ENCODE measurements at places on chromosomes 4 and X.

DNA sequence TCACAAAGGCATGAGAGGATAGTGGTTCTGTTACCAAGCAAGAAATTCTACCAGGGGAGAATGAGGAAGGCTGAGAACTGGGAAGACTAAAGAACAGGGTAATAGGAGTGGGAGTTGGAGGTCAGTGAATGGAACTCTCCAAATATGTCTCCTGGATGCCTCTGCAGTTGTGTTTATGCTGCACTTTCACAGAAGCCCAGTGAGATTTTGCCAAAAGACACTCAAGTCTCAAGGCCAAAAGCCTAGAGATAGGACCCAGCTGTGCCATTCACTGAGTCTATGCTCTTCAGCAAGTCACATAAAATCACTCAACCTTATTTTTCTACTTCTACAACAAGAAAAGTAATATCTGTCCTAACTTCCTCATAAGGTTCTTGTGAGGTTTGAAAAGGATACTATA is 285.4 kb downstream of the UNC5C start:
- no peak for DNase-seq

- DNase-seq = no peak
Observed at GRCh38 chr4:35556387-35556786, 687.9 kb downstream of the ARAP2 start.

DNA sequence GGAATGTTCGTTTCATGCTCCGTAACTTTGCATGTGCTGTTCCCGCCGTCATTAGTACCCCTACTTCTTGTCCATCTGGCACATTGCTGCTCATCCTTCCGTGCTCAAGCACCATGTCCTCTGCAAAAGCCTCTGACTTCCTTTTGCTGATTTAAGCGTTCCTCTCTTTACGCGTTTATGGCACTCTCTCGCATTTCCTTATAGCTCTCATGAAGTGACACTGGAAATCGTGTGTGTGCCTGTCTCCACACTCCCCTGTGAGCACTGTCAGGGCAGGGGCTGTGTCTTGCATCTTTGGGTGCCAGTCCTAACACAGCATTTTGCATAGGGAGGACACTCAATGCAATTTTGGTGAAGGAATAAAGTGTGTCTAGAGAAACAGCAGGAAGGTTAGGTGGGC is 210.6 kb upstream of the FAT1 start:
- no peak for DNase-seq

DNA sequence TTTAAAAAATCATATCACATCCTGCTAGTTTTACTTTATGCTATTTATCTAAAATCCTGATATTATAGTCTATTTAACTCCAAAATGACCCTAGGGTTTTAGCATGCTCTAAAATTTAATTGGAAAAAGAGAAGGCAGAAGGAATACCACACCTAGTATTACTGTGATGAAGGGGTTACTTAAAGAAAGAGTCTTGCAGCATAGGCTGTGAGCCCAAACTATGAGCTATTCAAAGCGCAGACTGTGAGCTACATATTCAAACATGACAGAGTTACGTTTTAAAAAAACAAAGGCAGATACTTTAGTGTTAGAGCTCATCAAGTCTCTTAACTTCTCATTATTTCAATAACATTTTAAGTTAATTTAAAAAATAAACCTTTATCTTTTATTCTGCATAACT is 247.7 kb upstream of the ETNPPL start:
- no peak for DNase-seq

- DNase-seq = no peak
Observed at GRCh38 chrX:15073313-15073712, 196.6 kb downstream of the ASB9 start.

DNA sequence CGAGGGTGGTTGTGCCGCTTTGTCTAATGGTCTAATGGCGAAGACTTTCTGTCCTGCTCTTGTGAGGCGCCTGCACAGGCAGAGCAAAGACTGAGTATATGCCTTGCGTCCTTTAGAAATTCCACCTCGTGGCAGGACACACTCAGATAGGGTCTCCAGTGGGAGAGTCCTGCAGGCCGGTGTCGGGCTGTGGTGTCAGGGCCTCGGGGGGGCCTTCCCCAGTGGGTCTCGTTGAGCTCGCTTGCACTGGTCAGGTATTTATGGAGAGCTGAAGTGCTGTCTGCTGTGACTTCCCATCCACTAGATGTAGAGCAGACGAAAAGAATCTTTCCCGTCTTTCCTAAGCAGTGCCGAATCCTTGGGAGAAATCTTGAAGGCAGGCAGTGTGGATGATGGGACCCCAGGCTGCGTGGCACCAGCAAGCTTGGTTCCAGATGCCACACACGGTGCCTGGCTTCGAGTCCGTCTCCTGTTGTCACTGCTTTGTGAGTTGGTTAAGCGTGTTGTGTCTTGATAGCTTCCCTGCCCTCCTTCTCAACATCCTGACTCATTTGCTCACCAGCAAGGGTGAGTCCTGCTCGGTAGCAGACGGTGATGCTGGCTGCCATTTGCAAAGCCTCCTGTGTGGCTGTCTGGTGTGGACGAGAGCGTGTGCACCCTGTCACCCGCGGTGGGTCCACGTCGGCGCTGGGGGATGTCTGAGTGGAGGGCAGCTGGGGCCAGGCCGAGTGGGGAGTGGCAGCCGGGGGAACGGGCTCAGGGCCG is 20.5 kb downstream of the MAEA start:
- DNase-seq = no peak

DNA sequence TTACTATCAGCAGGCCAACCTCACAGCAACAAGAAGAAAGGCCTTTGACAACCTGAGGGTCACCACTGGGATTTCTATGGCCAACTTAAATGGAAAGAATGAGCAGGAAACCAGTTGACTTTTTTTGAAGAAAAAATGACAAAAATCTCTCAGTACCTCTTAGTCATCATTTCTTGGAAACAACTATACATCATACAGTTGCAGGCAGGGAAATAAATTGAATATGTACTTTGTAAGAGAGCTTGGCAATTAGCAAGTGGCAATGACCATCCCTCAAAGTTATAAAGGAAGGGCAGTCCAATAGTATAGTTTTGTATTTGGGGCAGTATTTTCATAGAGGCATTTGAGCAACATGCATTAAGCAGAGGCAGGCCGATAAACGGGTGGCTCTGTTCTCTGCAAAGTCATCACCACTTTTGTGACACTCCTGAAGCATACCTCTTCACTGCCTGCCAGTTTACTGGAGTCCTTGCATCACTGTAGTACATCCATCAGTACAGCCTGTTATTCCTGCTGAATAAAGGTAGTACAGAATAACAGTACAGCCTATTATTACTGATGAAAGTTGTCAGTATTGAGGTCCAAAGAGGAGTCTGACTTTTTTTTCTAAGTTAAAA is 83.3 kb upstream of the AMELX start:
- DNase-seq = no peak

- no peak for DNase-seq
Observed at GRCh38 chr4:140952717-140953116, 180.6 kb downstream of the RNF150 start.

DNA sequence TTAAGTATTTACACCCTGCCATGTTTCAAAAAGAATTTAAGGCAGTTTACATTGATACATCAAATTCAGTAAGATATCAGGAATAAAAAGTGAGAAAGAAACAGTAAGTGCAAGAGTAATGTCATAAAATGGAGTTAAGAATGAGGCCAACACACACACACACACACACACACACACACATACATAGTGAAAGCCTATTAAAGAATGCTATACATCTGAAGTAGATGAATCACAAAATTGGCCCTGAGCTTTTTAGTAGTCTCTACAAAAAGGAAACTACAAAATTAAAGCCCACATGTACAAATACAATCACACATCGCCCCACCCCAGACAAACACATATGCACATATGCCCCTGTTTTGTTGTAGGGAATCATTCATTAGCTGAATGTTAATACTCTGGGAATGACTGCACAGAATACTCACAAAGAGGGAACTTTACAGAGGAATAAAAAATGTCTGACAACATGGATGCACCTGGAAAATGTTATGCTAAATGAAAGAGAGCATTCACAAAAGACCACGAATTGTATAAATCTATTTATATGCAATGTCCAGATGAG is 428.8 kb downstream of the IL15 start:
- no peak for DNase-seq

DNA sequence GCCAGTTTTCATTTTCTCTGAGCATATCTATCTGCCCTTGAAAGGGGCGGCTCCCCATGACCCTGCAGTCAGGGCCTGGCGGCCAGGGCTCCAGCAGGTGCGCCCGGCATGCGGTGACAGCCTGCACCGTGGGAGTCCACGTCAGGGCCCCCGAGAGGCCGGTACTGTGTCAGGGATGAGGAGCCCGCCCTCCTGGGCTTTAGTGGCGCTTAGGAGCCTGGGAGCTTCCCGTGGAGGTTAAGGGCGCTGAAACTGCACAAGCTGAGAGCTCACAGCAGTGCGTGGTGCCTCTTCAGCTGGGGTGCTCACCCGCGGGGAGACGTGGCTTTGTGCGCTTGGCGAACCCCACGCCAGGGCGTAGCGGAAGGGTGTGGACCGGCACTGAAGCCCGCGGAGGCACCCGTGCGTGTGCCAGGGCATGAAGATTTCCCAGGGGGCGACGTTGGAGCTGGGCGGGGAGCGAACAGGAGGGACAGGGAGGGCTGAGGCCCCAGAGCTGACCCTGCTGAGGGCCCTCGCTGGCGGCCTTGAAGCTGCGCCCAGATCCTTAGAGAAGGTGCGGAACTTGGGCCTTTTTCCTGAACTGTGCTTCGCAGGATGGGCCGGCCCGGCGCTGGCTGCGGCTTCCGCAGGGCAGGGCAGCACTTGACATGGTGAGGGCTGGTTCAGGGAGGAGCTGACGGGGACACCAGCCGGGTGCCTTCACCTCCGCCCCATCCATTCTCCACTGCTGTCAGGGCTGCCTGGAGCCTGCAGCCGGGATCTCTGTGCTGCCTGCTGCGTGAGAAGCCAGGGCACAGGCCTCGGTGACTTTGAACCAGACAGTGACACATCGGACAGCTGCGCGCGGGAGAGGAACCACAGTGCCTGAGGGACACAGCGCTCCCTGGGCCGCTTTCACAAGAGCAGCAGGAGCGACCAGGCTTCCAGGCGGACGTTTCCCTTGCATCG is 32.9 kb downstream of the HTT-AS start:
- DNase-seq = no peak

- DNase-seq = no peak
Observed at GRCh38 chrX:124018023-124018422, 56.5 kb downstream of the STAG2 start.

- no peak for DNase-seq
Observed at GRCh38 chrX:7514871-7515599, 327.9 kb upstream of the VCX start.

- no peak for DNase-seq
Observed at GRCh38 chr4:4762909-4763821, 96.3 kb upstream of the MSX1 start.

GRCh38 chr4:63214076-63214475 is 1195.2 kb downstream of the TECRL start:
- DNase-seq = no peak

DNA sequence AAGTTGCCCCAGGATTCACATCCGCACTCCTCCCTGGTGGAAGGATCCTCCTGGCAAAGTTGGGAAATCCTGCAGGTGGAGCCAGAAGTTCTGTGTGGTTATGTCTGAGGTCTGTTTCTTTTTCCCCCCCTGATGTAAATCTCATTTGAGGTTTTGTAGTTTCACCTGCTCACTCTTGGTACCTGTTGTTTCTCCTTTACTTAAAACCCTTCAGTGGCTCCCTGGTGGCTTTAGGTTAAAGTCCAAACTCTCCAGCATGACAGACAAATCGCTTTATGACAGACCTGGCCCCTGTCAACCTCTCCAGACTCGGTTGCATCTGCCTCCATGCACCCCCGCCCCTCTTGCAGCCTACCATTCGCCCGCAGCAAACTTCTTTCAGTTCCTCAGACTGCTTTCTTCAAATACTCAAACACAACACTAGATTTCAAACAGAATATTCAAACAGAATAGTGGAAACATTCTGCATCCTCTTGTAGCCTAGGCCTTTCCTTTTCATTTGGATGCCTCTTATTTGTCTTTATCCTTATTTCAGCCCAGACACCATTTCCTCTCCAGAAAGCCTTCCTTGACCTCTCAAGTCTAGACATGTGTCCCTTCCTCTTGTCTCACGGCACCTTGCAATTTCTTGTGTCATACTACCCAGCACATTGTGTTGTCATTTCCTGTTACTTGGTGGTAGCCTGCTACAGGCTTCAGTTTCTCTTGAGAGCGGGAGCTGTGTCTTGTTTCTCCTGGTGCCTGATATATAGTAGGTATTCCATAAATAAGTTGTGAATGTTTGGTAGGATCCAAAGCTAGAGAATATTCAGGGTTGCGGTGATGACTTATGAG is 24.8 kb downstream of the IL13RA1 start:
- no peak for DNase-seq

- DNase-seq = no peak
Observed at GRCh38 chrX:13605611-13606010, 36.2 kb downstream of the EGFL6 start.

DNA sequence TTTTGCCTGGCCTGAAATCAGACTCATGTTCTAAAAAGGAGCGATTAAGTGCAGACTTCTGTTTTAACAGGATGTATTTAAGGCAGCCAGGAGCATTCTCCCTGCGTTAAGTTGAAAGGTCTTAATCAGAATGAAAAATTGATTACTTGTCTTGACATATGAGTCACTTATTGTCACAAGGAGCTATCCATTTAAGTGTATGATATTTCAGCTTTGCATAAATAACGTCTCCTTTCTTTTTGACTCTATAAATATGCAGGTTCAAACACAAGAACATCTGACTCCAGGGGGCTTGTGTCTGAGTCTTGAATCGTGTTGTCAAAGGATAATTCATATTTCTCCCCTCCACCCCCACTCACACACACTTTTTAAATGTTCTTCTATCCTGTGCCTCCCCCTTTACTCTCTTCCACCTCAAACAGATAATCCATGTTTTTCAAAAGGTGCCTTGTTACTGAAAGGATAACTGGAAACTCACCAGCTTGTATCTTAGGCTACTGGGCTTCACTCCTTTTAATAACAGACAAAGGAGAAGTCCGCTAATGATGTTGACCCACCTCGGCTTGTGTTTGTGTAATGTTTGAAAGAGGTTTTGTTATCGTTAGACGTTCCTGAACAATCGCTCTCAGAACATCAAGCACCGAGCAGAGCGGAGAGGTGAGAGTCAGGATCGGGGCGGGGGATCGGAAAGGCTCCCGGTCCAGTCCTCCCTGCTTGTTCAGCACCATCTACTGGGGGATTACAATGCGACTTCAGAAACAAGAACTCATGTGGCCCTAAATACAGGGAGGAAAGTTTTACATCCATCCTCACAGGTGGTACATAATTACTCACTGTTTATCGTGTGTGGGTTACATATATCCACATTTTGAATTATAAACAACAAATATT is 107.5 kb upstream of the RPL34 start:
- DNase-seq = no peak

GRCh38 chrX:16592194-16592770 is 57.7 kb upstream of the S100G start:
- no peak for DNase-seq

- no peak for DNase-seq
Observed at GRCh38 chrX:131316260-131316659, 27.2 kb upstream of the IGSF1 start.

DNA sequence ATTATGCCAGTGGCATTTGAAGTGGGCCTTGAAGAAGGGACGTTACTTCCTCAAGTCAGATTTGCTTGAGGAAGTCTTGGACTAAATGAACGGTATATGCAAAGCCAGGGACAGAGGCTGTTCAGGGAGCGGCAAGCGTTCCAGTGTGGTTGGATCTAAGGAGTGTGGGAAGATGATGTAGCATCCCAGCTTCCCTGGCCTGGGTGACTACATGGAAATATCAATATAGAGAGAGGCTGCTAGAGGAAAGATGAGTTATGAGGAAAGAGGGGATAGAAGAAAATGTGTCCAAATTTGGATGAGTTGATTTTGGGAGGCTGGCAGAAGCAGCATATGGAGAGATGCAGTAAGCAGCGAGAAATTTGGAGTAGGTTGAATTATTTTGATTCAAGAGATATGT is 432.5 kb upstream of the TENM3 start:
- DNase-seq = no peak

GRCh38 chr4:25560605-25561004 is 95.0 kb upstream of the SLC34A2 start:
- no peak for DNase-seq
